ENCODE measurements at places on chromosomes 2 and 18.

GRCh38 chr2:26901326-26902183, 53.6 kb downstream of the DPYSL5 start:
- no peak overlapping the region for H3K27ac ChIP-seq
- DNase-seq, result no peak
- no peaks in the 10 kb centered on the region for H3K36me3 ChIP-seq
- no peaks in the 10 kb centered on the region for H3K27me3 ChIP-seq

- H3K27ac ChIP-seq, result no peak overlapping the region
- no peaks in the 10 kb centered on the region for H3K4me1 ChIP-seq
- no peak overlapping the region for H3K4me3 ChIP-seq
- no peaks in the 10 kb centered on the region for H3K27me3 ChIP-seq
- no peaks in the 10 kb centered on the region for H3K36me3 ChIP-seq
- no peak for DNase-seq
Observed at GRCh38 chr18:55137602-55138001, 178.3 kb upstream of the CCDC68 start.

DNA sequence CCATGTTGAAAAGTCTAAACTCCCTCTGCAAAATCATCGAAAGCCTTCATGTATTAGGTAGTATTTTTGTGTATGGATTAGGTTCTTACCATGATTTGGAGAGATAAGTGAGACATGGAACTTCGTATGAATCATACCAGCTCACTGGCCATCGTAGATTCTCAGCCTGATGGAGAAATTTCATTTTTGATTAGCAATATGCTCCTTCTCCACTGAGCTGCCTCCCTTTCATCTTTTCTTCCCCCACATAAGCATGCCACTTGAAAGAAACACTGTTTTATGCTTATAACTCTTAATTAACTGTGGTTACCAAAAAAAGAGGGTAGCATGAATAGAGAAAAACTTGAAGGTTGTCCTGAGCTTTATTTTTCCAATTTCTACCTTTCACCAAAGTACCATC, 111.9 kb downstream of the NCK2 start:
- no peak overlapping the region for H3K4me3 ChIP-seq
- no peaks in the 10 kb centered on the region for H3K4me1 ChIP-seq
- no peak overlapping the region for H3K27ac ChIP-seq
- DNase-seq, result no peak

DNA sequence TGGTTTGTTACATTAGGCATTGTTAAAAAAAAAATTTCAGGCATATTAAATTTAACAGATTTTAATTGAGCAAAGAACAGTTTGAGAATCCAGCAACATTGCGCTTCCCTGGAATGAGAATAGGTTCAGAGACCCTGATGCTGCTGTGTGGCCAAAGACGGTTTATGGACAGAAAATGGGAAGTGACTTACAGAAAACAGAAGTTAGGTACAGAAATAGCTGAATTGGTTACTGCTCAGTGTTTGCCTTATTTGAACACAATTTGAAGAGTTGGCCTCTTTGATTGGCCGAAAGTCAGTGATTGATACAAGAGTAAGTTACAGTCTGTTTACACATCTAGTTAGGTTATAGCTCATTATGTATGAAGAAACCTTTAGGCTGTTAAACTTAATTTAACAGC, 6.0 kb upstream of the NEDD4L start:
- H3K27me3 ChIP-seq, result no peaks in the 10 kb centered on the region
- DNase-seq, result no peak

- no peak for DNase-seq
- no peaks in the 10 kb centered on the region for H3K27me3 ChIP-seq
- H3K4me3 ChIP-seq, result no peak overlapping the region
Observed at GRCh38 chr2:200000444-200001163, 45.2 kb downstream of the MAIP1 start.

- H3K4me3 ChIP-seq, result no peak overlapping the region
- H3K4me1 ChIP-seq, result no peaks in the 10 kb centered on the region
- H3K36me3 ChIP-seq, result no peaks in the 10 kb centered on the region
- DNase-seq, result no peak
Observed at GRCh38 chr2:30649828-30650227, 157.4 kb downstream of the CAPN13 start.

- H3K36me3 ChIP-seq, result no peaks in the 10 kb centered on the region
- H3K27me3 ChIP-seq, result no peaks in the 10 kb centered on the region
- no peak overlapping the region for H3K27ac ChIP-seq
- no peak overlapping the region for H3K4me3 ChIP-seq
Observed at GRCh38 chr2:201444746-201445465, 6.4 kb downstream of the TRAK2 start.

DNA sequence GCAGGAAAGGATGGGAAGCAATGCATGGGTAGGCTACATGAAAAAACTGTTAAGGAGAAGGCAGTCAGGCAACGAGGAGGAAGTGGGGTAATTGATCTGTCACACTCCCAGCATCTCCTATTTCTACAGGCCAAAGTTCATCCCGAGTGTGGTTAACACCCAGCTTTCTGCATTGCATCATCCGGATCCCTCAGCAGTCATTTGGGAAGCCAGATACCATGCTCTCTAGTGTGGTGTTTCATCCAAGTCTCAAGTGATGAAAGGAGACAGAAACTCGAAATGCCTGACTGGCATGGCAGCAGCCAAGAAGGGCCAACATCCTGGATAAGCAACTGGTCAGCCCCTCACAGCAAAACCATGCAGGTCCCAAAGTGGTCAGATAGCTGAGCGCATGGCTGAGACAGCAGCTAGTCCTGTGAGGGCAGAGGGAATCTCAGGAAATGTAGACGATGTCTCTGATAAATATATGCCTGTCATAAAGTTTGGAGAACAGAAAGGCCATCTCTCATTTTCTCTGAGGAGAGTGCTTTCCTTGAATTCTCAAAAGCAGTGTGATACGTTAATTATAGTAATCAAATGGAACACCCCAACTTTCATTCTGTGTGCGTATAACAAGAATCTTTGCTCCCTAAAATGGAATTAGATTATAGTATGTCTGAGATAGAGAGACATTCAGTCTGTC, 24.8 kb upstream of the HNRNPA3 start:
- no peak overlapping the region for H3K4me3 ChIP-seq
- peak; percentile 60 for DNase-seq
- H3K36me3 ChIP-seq, result no peaks in the 10 kb centered on the region
- H3K27me3 ChIP-seq, result no peaks in the 10 kb centered on the region

- peak overlapping the region; percentile 91 for H3K27ac ChIP-seq
- DNase-seq, result peak; percentile 61
- H3K27me3 ChIP-seq, result no peaks in the 10 kb centered on the region
- no peaks in the 10 kb centered on the region for H3K36me3 ChIP-seq
Observed at GRCh38 chr18:75211953-75212750, 1.6 kb downstream of the TSHZ1 start.

DNA sequence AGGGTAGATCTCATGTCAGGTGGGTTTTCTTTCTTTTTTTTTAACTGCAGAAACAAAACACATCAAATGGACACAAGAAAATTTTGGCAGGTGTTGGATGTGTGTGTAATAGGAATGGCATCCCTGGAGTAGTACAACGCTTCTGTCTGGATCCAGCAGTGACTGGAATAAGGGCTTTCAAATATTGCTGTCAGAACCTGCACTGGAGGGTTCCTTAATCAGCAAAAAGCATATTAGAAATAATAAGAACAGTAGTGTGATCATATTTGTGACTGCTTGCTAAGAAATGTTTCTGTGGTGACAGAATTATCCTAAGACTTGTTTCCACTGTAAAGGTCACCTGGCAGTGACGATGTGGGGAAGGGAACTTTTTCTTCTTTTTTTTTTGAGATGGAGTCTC, 30.8 kb downstream of the CREG2 start:
- H3K36me3 ChIP-seq, result no peaks in the 10 kb centered on the region
- H3K4me1 ChIP-seq, result no peaks in the 10 kb centered on the region
- no peak overlapping the region for H3K4me3 ChIP-seq
- H3K27me3 ChIP-seq, result no peaks in the 10 kb centered on the region
- DNase-seq, result no peak

- no peaks in the 10 kb centered on the region for H3K4me1 ChIP-seq
- H3K27me3 ChIP-seq, result no peaks in the 10 kb centered on the region
- no peak overlapping the region for H3K4me3 ChIP-seq
Observed at GRCh38 chr2:20235655-20236305, 10.8 kb upstream of the SDC1 start.

- H3K36me3 ChIP-seq, result no peaks in the 10 kb centered on the region
- DNase-seq, result peak; percentile 37
- no peaks in the 10 kb centered on the region for H3K27me3 ChIP-seq
- no peaks in the 10 kb centered on the region for H3K4me1 ChIP-seq
Observed at GRCh38 chr2:44016282-44016681, 20.5 kb upstream of the LRPPRC start.

- H3K4me1 ChIP-seq, result no peaks in the 10 kb centered on the region
- H3K36me3 ChIP-seq, result no peaks in the 10 kb centered on the region
- no peak for DNase-seq
- no peak overlapping the region for H3K4me3 ChIP-seq
Observed at GRCh38 chr2:19337202-19337601, 21.2 kb downstream of the OSR1 start.

- H3K4me3 ChIP-seq, result no peak overlapping the region
- DNase-seq, result no peak
- H3K27ac ChIP-seq, result no peak overlapping the region
- H3K36me3 ChIP-seq, result no peaks in the 10 kb centered on the region
- no peaks in the 10 kb centered on the region for H3K4me1 ChIP-seq
Observed at GRCh38 chr2:1862608-1863280, 118.4 kb upstream of the PXDN start.

GRCh38 chr2:105803337-105803736, 58.6 kb downstream of the NCK2 start:
- H3K27me3 ChIP-seq, result no peaks in the 10 kb centered on the region
- no peak for DNase-seq
- H3K4me3 ChIP-seq, result no peak overlapping the region
- H3K27ac ChIP-seq, result no peak overlapping the region
- H3K4me1 ChIP-seq, result no peaks in the 10 kb centered on the region

- no peak overlapping the region for H3K4me3 ChIP-seq
- H3K27ac ChIP-seq, result no peak overlapping the region
- no peaks in the 10 kb centered on the region for H3K4me1 ChIP-seq
- H3K36me3 ChIP-seq, result no peaks in the 10 kb centered on the region
- no peak for DNase-seq
- H3K27me3 ChIP-seq, result no peaks in the 10 kb centered on the region
Observed at GRCh38 chr2:138838851-138839620, 58.8 kb upstream of the NXPH2 start.

- DNase-seq, result peak; percentile 67
- H3K4me3 ChIP-seq, result no peak overlapping the region
- no peak overlapping the region for H3K27ac ChIP-seq
- peaks cover 32% of the 10 kb centered on the region for H3K4me1 ChIP-seq
Observed at GRCh38 chr2:240989451-240990265, 8.8 kb upstream of the SNED1 start.

GRCh38 chr2:26756337-26756736, 7.7 kb upstream of the SLC35F6 start:
- no peak overlapping the region for H3K27ac ChIP-seq
- H3K36me3 ChIP-seq, result no peaks in the 10 kb centered on the region
- H3K27me3 ChIP-seq, result no peaks in the 10 kb centered on the region
- no peak overlapping the region for H3K4me3 ChIP-seq

- no peaks in the 10 kb centered on the region for H3K27me3 ChIP-seq
- no peaks in the 10 kb centered on the region for H3K4me1 ChIP-seq
- no peak overlapping the region for H3K4me3 ChIP-seq
- H3K36me3 ChIP-seq, result no peaks in the 10 kb centered on the region
Observed at GRCh38 chr2:47006374-47007222, 91.0 kb upstream of the MCFD2 start.

DNA sequence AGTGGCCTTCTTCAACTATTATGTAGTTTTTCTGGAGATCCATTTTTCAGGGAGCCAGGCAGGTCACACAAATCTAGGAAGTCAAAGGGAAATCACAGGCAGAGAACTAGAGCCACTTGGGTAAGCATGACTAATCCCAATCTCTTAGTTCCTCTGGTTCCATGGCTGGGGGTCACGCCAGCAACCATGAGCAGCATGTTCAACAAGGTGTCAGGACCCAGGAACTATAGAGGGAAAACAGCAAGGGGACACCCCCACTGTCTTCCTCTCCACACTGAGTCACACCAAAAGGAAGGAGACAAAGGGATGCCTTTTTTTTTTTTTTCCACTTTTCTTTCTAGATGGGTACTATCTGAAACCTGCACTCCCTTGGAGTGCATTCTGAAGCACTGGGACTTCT, 250.9 kb downstream of the OTX1 start:
- no peak overlapping the region for H3K4me3 ChIP-seq
- no peaks in the 10 kb centered on the region for H3K36me3 ChIP-seq
- DNase-seq, result no peak
- H3K27me3 ChIP-seq, result no peaks in the 10 kb centered on the region
- H3K27ac ChIP-seq, result no peak overlapping the region

DNA sequence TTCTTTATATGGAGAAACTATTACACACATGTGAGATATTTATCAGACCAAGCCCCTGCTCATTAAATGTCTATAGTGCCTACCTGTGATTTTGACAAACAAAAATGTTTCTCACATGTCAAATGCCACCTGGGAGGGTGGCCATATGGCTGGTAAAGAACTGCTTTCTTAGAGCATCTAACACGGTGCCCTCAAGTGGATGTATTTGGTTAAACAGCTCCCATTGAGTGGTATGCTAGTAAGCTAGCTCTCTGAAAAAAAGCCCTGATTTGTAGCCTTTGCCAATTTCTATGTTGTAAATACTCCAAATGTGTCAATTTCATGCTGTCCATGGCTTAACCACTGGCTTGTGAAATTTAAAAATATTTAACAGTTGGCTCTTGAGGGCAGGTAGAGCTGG, 94.6 kb downstream of the PMAIP1 start:
- H3K4me3 ChIP-seq, result no peak overlapping the region
- DNase-seq, result no peak
- no peaks in the 10 kb centered on the region for H3K4me1 ChIP-seq
- no peak overlapping the region for H3K27ac ChIP-seq

GRCh38 chr2:190913725-190914124, 33.1 kb downstream of the GLS start:
- no peaks in the 10 kb centered on the region for H3K27me3 ChIP-seq
- no peak overlapping the region for H3K4me3 ChIP-seq
- H3K36me3 ChIP-seq, result no peaks in the 10 kb centered on the region

- H3K27me3 ChIP-seq, result no peaks in the 10 kb centered on the region
- H3K4me1 ChIP-seq, result peaks cover 9% of the 10 kb centered on the region
- H3K4me3 ChIP-seq, result peak overlapping the region; percentile 59
- DNase-seq, result peak; percentile 56
- H3K27ac ChIP-seq, result no peak overlapping the region
Observed at GRCh38 chr2:196592331-196592910, 47.1 kb upstream of the CCDC150 start.

DNA sequence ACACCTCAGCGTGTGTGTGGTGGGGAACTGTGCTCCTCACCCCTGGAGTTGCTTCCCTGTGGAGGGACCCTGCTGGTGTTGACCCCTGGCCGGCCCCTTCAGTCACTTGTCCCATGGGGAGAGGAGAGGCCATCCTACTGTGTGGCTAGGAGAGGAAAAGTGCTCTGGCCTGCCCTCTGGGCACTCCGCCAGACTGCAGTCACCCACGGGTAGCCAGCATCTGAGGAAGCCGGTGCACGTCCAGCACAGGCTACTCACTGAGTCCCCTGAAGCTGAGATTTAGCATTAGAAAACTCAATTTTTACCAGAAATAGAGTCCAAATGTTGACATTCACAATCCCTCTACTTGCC, 211.5 kb upstream of the RAB6C start:
- H3K4me3 ChIP-seq, result no peak overlapping the region
- H3K27me3 ChIP-seq, result no peaks in the 10 kb centered on the region
- no peak overlapping the region for H3K27ac ChIP-seq

- no peak overlapping the region for H3K4me3 ChIP-seq
- H3K36me3 ChIP-seq, result no peaks in the 10 kb centered on the region
- peaks cover 3% of the 10 kb centered on the region for H3K4me1 ChIP-seq
- H3K27ac ChIP-seq, result no peak overlapping the region
Observed at GRCh38 chr2:24512404-24512803, 21.4 kb downstream of the NCOA1 start.

- H3K4me3 ChIP-seq, result no peak overlapping the region
- no peak overlapping the region for H3K27ac ChIP-seq
- H3K27me3 ChIP-seq, result no peaks in the 10 kb centered on the region
- no peaks in the 10 kb centered on the region for H3K36me3 ChIP-seq
- H3K4me1 ChIP-seq, result no peaks in the 10 kb centered on the region
- DNase-seq, result no peak
Observed at GRCh38 chr2:104716061-104716460, 137.9 kb upstream of the POU3F3 start.
